ENCODE measurements at places on chromosomes 4 and X. TPM values are rescaled to one million over a fixed set of nuclear protein-coding genes. Genes with fewer than 3 reads are reported as not detected.

Gene NLGN3
- 2.5 TPM for total RNA-seq

Gene OTC
- total RNA-seq: 4.1 TPM

Gene RHOH
- total RNA-seq: 7.9 TPM

Gene GPRASP1
- total RNA-seq: 17.6 TPM

Gene G3BP2
- total RNA-seq: 146 TPM

Gene EGF
- 1.6 TPM for total RNA-seq

Gene ARX
- total RNA-seq: not detected

GRCh38 chr4:182968917-182969650, 51.9 kb upstream of the DCTD start:
- no peak for DNase-seq

- no peak for DNase-seq
Measured at GRCh38 chrX:94560930-94561329, 886.9 kb downstream of the FAM133A start.

GRCh38 chr4:55395218-55395528, 584 bp upstream of the TMEM165 start:
- DNase-seq: no peak

- no peak for DNase-seq
Measured at GRCh38 chrX:16916561-16916960, 29.9 kb upstream of the REPS2 start.

DNA sequence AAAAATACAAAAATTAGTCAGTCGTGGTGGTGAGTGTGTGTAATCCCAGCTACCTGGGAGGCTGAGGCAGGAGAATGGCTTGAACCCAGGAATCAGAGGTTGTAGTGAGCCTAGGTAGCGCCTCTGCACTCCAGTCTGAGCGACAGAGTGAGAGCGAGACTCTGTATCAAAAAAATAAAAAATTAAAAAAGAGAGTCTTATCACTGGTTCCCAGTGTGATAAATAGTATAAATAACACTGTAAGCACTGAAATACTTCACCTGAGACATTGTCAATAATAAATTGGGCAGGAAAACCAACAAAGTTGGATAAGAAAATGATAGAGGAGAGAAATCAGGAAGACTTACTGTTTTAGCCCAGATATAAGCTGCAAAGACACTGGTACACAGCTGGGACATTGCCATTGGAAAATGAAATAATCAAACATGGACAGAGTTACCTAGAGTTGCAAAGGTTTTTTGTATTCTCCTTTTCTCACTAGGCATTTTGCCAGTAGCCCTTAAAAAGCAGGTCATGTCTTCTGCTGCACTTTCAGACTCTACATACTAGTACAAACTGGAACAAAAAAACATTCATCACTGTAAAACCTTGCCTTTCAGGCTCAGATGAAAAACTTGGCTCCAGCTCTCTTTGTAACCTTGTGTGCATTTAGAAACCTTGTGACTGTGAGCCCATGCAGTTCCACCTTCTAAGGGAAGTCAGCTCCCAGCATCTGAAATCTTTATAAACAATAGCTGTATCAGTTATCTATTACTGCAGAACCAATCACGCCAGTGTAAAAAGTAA, 55.0 kb upstream of the PPP1R2C start:
- DNase-seq: no peak

DNA sequence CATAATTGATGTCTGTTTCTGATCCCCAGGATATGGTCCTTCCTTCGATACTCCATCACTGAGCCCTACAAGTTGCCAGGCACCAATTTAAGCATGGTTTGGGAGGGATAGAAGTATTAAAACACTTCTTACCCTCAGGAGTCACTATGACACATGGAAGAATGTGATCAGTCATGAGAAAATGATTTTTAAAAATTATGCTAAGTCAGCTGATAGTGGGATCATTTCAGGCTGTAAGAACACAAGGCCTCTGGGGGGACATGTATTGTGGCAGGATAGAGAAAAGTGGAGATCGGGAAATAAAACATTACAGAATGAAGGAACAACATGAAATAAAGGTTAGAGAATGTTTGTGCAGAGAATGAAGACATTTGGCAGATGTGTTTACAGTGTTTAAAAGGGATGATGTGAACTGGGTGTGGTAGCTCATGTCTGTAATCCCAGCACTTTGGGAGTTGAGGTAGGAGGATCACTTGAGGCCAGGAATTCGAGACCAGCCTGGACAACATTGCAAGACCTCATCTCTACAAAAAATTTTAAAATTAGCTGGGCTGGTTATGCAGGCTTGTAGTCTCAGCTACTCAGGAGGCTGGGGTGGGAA, 64.0 kb downstream of the ELOVL6 start:
- no peak for DNase-seq

GRCh38 chrX:96861661-96862060, 22.0 kb upstream of the RPA4 start:
- DNase-seq: no peak

DNA sequence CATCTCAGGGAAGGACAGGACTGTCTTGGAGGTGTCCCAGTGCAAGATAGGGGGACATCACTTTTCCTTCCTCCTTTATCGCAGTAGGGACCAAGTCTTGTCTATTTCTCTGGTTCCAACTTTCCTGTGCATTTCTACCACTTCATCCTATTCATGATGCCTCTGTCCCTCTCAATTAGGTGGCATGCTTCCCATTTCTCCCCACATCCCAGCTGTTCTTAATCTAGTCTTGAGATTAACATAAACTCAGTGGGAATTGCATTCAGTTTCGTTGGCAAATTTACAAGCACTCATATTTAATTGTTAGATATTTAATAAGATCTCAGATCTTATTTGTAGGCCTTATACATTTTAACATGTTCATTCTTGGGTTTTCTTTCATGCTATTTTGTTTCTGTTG, 15.7 kb upstream of the ODAM start:
- DNase-seq: no peak

DNA sequence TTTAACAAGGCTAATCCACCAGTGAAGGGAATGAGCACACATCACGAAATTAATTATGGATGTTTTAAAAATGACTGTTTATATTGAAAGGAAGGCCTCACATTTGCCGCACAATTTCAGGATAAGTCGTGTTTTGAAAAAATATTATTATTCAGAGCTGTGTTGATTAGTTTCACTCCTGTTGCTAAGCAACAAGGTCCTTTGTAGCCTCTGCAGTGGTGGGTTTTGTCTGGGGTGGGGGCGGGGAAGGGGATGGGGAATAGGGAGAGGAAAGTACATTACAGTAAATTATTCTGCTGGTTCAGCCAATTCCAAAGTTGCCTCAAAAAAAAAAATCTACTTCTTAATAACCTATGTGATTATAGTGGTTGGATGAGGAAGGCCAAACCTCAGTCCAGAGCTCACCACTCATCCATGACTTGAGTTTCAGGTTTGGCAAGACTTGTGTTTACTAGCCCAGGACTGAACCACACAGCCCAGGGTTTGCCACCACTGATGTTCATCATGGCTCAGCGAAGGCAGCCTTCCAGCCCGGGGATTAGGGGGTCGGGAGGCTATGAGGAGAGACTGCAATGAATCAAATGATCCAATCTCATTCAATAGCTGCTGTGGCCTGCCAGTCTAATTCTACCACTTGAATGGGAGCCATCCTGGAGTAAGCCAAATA, 162.5 kb upstream of the ATP6AP2 start:
- no peak for DNase-seq

DNA sequence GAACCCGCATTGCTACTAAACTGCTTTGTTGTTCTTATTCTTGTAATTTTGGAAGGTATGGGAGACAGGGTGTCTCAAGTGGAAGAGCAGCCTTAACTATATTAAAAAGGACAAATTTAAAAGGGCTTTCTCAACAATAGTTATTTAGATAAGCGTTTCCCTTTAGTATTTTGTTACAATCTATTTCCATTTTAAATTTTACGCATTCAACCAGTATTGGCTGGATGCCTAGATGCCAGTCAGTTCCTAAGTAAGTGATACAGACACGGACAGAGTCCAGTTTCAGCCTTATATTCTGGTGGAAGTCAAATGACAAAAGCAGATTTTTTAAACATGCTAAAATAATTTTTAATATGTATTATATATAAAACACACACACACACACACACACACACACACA, 28.3 kb downstream of the FAT1 start:
- no peak for DNase-seq

GRCh38 chr4:1981251-1982058, 27.3 kb downstream of the NELFA start:
- no peak for DNase-seq

DNA sequence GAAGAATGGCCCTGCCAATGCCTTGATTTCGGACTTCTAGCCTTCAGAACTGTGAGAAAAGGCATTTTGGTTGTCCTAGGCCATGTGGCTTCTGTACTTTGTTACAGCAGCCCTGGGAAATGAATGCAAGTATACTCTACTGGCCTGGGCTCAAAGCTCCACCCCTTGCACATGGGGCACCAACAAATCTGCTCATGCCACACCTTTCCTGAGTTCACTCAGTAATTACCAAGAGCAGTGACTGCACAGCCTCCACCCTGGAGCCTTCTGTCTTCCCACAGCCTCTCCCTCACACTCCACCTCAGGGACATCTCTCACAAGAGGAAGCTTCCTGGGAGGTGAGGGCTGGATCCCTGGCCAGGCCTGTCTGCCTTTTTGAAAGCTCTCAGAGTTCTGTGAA, 29.1 kb upstream of the GAB1 start:
- no peak for DNase-seq

GRCh38 chrX:52217494-52218160, 32.9 kb downstream of the MAGED4 start:
- no peak for DNase-seq

DNA sequence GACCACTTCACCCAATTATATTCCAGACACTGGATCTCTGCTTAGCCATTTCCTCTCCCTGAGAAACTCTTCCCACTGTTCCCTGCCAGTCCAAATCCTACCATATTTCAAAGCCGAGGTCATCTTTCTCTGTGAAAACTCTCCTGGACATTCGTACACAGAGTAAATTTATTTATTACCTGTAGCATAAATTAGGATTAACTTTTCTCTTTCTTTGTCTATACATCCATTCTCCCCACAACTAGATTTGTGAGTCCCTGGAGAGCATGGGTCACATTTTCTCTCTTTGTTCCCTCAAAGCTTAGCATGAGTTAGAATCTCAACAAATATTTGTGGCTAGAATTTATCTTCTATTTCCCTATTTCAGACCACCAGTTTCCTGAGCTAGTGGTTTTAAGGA, 27.8 kb upstream of the SMIM10 start:
- no peak for DNase-seq
